ENCODE measurements at places on chromosomes 7 and 10. TPM values are rescaled to one million over a fixed set of nuclear protein-coding genes. Genes with fewer than 3 reads are reported as not detected.

Gene GIMAP4
- total RNA-seq, result 6.6 TPM

GRCh38 chr10:31368724-31369123, 49.7 kb downstream of the ZEB1 start:
- no peak for DNase-seq

Gene GARIN1A
- 0.85 TPM for total RNA-seq

DNA sequence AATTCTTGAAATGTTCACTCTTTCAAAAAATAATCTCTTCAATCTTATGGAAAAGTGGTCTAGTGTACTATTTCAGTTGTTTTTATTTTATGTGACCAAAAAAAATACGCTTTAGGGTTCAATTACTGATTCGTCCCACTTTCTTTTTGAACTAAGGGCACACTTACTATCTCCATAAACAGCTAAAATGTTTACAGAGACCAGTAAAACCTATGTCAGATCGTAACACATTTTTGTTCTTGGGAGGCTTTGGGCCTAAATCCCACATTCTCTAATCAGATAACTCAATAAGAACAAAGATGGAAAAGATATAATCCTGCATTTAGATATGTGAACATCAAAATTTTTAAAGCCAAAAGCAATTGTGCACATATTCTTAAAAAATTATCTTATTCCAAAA, 29.8 kb upstream of the EPC1 start:
- no peak for DNase-seq

DNA sequence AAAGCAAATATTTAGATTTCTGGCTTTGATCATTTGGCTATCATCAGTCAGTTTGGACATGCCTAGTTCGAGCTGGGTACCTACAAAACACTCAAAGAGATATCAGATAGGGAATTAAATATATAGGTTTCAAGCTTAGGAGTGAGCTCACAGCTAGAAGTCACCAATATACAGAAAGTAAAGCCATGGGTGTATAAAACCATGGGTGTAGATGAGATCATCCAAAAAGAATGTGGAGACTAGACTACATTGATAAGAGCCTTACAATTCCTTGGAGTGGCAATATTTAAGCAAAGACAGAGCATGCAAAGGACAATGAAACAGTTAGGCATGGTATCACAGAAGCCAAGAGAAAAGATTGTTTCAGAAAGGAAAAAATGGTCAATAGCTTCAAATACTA, 7.2 kb upstream of the RALA start:
- DNase-seq, result no peak

Gene MNX1
- 27.4 TPM for total RNA-seq

Gene CYP2C9
- total RNA-seq, result 3.1 TPM

DNA sequence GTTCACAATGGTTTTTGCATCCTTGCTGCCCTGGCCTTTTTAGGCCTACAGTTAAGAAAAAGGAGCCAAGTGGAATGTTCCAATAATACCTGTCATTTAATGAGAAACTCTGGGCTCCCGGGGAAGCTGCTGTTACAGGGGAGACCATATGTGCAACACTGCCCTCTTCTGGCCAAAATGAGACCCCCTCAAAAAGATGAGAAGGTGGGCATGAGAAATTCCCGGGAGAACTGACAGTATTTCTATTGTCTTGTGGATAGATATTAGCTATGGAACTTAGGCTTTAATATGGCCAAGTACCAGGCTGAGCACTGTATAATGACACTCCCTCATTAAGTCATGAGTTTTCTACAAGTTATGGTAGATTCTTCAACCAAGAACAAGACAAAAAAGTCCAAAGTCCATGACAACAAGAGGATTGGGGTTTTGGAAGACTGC, 99.4 kb downstream of the CCDC3 start:
- DNase-seq, result peak; percentile 64

Gene CXCL12
- 17.5 TPM for total RNA-seq

DNA sequence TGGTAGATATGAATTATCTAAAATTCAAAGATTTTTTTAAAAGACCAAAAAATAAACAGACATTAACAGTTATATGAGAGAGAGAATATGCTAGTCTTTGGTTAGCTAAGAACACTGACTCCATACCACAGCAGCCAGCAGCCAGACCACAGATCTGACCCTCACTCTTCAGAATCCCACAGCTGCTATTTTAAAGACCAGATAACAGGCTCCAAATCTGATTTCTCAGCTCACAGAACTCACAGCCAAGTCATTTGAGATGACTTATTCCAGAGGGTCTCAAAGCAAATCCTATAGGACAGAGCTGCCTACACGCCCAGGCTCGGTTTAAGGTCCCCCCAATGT, 20.4 kb downstream of the NUDCD3 start:
- DNase-seq, result no peak

Gene HOXA6
- 10.9 TPM for total RNA-seq

- no peak for DNase-seq
Observed at GRCh38 chr10:45052700-45053099, 52.0 kb downstream of the ZNF22 start.

Gene ST8SIA6
- 3.5 TPM for total RNA-seq

GRCh38 chr7:142788303-142789289, 17.8 kb downstream of the PRSS2 start:
- no peak for DNase-seq

DNA sequence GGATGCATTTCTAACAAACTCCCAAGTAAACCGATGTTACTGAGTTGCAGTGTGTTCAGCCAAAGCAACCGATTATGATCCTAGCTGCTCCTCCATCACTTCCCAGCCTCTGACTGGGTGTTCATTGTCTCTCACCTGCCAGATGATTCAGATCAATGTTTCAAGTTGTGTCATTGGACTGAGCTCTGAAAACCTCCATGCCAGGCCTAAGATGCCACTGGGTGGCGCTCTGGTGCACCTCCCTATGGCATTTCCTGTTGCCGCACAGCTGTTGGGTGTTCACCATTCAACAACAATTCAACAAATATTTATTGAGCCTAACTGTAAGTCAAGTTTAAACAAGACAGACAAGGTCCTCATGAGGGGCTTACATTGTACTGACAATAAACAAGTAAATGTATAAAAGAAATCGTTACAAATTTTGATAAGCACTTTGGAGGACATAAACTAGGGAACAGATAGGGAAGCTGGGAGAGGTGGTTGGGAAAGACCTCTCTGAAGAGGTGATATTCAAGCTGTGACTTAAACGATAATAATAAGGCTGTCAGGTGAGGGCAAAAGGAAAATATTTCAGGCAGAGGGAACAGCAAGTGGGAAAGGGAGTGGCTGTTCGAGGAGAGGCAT, 22.8 kb downstream of the RGR start:
- DNase-seq, result peak; percentile 77

Gene BNIP3
- 6.9 TPM for total RNA-seq

Gene LRIT1
- not detected for total RNA-seq

- DNase-seq, result peak; percentile 22
Observed at GRCh38 chr10:99172128-99172738, 63.4 kb downstream of the HPSE2 start.

DNA sequence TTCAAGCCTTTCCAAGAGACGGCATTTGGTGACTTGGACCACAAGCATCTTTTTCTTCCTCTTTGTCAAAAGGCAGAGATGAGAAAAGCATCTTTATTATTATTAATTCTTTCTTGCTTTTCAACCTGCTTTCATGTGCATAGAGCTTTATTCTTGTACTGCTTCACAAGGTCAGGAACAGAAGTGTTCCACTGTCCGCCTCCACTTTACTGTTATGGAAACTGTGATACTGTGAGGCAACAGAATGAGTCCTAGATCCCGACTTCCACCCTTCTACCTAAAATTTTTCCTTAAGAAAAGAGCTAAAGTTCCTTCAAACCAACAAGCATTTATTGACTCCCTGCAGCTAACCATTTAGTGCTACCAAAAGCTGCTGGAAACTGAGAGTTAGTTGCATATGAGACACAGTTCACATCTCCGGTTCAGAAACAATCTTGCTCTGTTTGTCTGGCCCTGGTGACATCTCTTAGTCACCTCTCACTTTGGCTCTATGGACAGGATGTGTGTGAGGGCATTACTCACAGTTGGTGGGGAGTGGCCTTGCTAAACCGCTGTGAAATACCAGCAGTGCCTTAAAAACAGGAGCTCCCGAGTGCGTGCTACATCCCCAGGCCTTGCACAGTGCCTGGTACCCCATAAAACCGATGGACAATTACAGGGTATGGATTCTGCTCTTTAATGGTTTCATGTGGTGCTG, 77.1 kb upstream of the TRIL start:
- DNase-seq, result no peak

DNA sequence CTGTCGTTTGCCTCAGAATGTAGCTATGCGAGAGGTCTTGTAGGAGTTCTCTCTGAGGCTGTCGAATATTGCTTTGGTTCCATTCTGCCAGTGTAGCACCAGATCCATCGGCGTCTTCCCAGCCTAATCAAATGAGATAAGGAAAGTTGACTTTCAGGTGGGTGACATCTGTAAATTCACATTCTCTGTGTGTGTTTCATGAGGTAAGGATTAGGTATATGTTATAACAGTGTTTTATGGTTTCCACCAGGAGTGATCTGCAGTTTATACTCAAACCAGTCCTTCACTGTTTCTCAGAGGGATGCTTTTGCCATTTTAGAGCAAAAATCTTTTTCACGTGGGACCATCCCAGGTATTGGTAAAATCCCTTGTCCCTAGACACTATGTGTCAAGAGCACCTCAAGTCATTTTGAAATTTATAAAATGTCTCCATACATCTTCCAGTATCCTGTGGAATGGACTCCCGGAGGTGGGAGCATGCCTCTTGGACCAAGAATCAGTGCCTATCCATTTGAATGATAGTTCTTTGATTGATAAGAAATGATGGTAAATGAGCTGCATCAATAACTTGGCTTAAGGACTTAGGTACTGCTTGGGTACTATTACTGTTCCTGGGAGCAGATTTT, 7.9 kb downstream of the ANKRD1 start:
- DNase-seq, result no peak

Gene GSTO2
- 12.8 TPM for total RNA-seq

DNA sequence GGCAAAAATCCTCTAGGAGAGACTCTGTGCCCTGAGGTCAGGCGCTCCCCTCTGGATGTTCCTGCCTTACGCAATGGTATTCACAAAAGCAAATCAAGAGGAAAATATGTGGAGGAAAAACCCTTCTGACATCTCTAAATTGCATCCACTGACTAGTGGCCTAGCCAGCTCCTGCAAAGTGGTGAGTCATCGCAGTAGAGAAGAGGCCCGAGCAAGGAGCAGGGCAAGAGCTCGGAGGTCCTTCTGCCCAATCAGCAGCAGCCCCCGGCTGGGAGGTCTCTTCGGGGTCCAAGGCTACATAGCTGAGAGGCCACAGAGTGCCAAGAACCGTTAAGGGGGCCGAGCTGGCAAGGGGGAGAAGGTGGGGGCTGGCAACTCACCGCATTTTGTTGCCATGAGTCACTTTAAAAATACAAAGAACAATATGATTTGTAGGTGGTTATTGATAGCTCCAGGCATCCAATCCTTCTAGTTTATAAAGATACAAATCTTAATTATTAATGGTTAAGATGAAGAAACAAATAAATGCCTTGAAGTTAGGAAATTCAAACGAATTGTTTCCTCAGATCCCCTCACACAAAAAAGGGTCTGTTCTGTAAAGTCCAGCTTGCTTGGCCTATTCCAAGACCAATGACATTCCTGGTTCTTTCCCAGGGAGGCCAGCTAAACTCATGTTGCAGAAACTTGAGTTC, 161.6 kb downstream of the PKD1L1 start:
- peak; percentile 22 for DNase-seq

Measured in colonic mucosa (tissue), 4 donors.